ENCODE measurements at places on chromosomes 6 and 20.

DNA sequence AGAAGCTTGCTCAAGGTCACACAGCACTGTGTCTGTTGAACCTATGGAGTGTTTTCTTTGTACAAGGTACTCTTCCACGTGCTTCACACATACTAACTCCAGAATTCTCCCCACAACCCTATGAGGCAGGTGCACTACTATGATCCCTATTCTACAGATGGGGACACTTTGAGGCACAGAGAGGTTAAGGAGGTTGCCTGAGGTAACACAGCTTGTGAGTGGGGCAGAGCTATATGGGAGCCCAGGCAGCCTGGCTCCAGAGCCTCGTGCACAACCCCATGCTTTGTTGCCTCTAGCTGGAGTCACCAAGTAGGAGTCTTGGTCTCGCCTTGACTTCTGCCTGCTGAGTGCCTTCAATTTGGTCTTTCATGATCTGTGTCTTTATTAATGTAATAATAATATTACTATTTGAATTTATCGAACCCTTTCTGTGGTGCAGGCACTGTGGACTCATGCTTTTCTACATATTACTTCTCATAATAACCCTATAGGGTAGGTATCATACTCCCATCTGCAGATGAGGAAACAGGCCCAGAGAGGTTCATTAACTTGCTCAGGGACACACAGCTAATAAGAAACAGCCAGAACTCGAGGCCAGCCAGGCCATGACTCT lies 13.3 kb upstream of the SPDEF start:
- no peak for DNase-seq

DNA sequence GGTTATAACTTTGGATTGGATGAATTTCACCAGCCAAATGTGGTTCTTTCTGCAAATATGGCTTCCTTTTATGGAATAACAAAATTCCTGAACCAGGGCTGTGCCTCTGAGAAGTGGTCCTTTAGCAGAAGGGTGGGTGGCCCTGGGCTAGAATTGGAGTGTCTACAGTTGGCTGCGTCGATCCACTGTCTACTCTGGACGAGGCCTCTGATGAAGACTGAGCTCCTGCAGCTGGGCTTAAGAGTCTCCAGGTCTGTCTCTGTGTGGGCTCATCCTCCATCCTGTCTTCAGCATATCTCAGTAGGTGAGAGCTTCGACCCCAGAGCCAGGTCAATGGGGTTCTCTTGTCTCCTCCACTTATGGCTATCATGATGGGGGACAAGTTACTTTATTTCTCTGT lies 166.3 kb upstream of the PMEPA1 start:
- DNase-seq: no peak

DNA sequence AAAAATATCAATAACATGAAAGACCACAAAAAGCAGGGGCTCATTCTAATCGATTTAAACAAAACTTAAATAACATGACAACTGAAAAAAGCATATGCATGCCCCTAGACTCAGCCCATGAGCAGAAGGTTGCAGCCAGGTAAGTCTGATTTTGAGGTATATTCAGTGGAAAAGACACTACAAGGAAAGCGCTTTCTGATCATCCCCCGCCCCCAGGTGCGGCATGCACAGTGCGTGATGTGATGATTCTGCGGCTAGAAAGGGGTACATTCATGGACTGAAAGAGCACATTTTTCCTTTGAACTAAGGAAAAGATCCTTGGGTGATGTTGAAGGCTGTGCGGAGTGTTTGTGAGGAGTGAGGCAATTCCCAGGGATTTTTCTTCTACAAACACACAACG lies 16.9 kb upstream of the FOXC1 start:
- no peak for DNase-seq

DNA sequence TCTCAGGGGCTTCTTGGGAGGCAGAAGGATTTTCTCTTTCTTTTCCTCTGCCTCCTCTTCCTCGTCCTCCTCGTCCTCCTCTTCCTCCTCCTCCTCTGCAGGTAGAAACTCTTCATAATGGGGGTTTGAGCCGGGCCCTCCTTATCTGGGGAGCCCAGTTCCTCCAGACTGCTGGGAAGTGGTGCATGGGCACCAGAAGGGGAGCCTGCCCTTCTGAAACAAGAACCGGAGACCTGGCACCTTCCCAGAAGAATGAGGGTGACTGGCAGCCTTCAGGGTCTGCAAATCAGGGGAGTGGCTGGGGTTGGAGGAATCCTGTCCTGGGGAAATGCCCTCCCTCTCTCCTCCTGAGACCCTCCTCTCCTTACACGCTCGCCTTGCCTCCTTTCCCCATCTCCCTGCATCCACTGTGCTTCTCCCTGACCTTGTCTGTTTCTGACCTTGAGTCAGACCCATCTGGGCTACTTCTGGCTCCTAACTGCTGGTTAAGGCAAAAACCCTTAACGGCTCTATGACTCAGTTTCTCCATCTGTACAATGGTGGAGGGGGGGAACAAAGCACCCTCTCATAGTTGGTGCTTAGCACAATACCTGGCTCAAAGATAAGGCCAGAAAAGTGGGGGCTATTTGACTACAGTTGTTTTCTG lies 1.7 kb downstream of the TULP1 start:
- no peak for DNase-seq

DNA sequence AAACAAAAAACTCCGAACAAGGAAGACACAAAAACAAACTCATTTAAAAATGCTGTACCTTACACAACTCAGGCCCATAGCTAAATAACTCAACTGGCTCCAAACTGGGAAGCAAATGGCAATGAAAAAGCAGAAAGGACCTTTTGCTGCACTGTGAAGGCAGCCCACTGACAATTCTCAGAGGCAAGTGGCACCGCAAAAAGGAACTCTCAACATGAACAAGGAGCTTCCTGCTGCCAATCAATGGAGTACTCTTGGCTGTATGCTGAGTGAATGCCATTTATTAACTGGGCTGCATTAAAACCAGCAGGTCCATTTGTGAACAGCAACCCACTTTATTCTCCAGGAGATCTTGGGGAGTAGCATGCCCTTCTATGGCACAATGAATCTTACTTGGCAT lies 209.9 kb downstream of the PTPRK start:
- no peak for DNase-seq

GRCh38 chr6:108521616-108522107 lies 39.1 kb upstream of the FOXO3 start:
- DNase-seq: no peak

GRCh38 chr20:11808841-11809240 lies 108.9 kb upstream of the BTBD3 start:
- DNase-seq: no peak
